IMR-90 (cell line): ENCODE measurements at places on chromosomes 11 and 22. TPM values are rescaled to one million over a fixed set of nuclear protein-coding genes. Genes with fewer than 3 reads are reported as not detected.
A peak's percentile ranks its signal among the peaks of the same experiment; 100 is the strongest.

DNA sequence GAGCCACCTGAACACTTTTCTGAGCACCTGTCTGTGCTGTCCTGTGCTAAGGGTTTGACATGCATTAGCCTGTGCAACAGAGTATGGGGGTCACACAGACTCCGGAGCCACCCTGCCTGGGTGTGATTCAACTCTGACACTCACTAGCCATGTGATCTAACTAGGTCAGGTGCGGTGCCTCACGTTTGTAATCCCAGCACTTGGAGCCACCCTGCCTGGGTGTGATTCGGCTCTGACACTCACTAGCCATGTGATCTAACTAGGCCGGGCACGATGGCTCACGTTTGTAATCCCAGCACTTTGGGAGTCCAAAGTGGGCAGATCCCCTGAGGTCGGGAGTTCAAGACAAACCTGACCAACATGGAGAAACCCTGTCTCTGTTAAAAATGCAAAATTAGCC, 11.4 kb downstream of the UBE2L6 start:
- no peak for DNase-seq

DNA sequence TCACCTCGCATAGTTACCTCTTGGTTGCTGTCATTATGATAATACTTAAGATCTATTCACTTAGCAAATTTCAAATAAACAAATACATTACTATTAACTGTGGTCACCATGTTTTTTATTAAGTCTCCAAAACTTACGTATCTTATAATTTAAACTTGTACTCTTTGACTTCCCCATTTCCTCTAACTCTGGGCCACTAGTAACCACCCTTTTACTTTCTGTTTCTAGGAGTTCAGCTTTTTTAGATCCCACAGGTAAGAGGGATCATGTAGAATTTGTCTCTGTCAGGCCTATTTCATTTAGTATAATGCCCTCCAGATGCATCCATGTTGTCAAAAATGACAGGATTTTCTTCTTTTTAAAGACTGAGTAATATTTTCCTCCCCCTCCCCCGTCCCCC, 212.4 kb upstream of the C11orf87 start:
- DNase-seq, result no peak

- DNase-seq, result peak; percentile 90
Observed at GRCh38 chr11:65833297-65834030, at the start of gene SNX32. Gene SNX32, plus strand, starts transcription at chr11:65833963. Its CDS starts 103 bp downstream, at chr11:65834066.

- peak; percentile 53 for DNase-seq
Observed at GRCh38 chr11:35087648-35088047, 51.3 kb upstream of the CD44 start.

DNA sequence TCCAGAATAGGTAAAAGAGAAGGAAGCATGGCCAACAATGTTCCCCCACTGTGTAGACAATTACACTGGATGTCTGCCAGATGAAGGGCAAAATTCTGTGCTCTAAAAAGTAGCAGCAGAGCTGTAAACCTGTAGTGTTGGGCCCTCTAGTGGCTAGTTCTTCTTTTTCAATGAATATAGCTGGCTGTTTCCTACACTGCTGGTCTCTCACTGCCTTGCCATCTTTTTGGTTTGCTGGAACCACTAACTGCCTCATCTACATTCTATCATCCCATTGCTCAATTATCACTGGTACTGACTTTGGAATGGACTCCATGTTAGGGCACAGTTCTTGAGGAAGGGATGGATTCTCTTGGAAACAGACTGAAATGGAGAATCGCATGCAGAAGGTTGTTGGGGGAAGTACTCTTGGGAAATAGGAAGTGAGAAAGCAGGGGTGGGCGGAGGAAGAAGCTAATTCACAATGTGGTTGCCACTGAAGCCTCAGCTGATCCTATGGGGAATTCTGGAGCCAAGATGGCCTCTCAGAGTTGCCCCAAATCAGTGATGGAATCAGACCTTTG, 17.9 kb downstream of the KCNE3 start:
- peak; percentile 81 for DNase-seq

DNA sequence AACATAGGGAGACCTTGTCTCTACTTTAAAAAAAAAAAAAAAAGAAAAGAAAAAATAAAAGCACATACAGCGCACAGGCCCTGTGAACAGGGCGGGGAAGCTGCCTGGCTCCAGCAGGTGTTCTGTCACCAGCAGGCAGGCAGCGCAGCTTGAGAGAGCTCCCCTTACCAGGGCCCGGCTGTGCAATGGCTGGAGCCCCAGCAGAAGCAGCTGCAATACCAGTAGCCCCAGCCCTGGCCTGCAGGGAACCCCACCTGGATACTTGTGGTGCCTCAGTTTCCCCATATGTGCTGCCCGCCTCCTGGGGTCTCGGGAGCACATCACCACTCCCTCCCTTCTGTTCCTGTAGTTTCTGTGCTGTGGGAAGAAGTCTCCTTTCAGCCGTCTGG, 12.3 kb downstream of the TSPAN32 start:
- DNase-seq, result no peak

GRCh38 chr22:20494978-20495860, at the start of gene KLHL22:
Gene KLHL22, minus strand, starts transcription at chr22:20495795. Its CDS starts 6,584 bp downstream, at chr22:20489211.
- DNase-seq, result peak; percentile 26

DNA sequence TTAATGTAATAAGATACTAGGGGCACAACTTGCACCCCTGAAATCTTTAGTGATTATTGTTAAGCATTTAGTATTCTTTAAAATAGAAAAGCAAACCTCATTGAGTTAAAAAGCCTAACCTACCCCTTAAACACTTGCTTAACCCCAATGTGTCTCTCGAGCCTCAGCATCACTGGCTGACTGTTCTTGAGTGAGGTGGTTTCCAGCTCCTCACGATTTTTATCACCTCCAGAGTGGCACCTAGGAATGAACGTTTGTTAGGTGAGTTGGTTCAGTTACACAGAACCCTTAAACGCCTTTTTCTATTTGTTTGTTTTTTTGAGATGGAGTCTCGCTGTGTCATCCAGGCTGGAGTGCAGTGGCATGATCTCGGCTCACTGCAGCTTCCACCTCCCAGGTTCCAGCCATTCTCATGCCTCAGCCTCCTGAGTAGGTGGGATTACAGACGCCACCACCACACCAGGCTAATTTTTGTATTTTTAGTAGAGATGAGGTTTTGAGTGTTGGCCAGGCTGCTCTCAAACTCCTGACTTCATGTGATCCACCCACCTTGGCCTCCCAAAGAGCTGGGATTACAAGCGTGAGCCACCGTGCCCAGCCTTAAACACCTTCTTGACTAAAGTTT, 13.7 kb downstream of the YWHAH start:
- no peak for DNase-seq

DNA sequence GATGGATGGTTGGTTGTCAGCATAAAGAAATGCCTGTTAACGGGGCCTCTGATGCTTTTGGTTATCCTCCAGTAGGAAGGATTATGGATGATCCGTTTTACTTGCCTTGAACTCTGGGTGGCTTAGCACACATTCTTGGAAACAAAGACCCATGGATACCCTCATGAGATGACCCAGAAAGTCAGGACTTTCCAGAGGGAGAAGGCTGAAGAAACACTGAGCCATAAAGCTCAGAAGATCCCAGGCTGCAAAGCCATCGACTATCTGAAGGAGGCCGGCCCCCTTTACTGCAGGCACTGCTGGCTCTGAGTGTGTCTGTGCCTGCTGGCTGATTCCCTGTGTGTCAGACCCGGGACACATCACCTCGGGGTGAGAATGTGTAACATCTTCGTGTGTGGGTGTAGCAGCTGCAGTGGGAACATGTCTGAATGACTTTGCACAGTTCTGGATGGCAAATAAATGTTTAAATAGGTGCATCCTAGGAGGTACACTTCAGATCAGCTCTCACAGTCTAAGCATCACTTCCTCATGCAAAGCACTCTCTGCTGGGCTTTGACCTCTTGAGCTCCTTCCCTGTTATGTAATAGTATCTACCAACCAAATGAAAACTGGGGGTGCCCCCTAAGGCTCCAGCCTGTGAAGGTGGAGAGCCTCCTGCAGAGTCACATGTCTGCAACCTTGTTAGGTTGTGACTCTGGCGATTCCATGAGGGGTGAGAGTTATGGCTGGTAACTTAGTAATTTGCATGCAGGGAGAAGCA, 1084.9 kb downstream of the TBC1D22A start:
- no peak for DNase-seq

DNA sequence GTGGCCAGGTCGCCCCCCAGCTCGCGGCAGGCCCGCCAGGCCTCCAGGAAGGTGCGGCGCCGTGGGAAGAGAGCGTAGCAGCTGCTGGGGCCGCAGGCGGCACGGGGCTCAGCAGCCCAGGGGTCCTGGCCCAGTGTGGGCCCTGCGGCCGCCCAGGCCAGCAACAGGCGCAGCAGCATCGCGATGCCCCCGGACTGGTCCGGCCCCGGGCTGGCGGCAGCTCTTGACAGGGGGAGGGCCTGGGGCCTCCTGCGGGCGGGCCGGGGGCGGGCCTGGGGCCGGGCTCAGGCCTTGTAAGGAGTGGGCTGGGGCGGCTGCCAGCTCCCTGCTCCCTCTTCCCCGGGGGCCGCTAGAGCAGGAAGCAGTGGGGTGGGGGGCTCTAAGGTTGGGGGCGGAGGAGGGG, at the start of gene CD248:
TSS of gene CD248 (minus strand) at position 196 of the 403 bp plus-strand sequence. CDS start at position 179, 17 bp downstream.
- peak; percentile 78 for DNase-seq

DNA sequence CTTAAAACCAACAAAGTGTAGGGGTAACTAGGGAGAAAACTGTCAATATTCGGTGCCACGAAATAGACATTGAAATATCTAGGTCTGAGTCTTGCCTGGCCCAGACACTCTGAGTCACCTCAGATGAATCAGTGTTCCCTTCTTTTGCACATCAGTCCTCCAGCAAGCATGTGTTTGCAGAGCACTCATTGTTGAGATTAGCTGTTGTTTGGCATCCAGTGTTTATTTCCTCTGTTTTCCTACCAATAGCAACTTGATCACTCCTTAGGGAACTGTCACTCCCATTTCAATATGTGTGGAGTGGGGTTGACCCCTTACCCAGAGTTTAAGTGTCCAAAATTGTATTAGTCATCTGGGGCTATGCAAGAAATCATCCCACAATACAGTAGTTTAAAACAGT, 4.7 kb upstream of the ASCC2 start:
- DNase-seq, result peak; percentile 91

GRCh38 chr11:118581057-118581456, 8.8 kb downstream of the ARCN1 start:
- DNase-seq, result no peak

- DNase-seq, result no peak
Observed at GRCh38 chr22:39341179-39341578, 8.6 kb upstream of the SYNGR1 start.

GRCh38 chr11:35623621-35624168, 5.4 kb downstream of the FJX1 start:
- DNase-seq, result peak; percentile 94

- no peak for DNase-seq
Observed at GRCh38 chr11:65810046-65810868, 23.4 kb downstream of the OVOL1 start.

GRCh38 chr11:132427611-132428010, 1057.2 kb downstream of the NTM start:
- DNase-seq, result no peak

Gene VSIG10L2
- not detected in 2 replicates for polyA plus RNA-seq

Gene OR52N1
- not detected in 2 replicates for polyA plus RNA-seq

Gene COA4
- polyA plus RNA-seq, result 97.4 and 117 TPM in 2 replicates

Gene FZD4
- polyA plus RNA-seq, result 3.1 and 3.7 TPM in 2 replicates
